Hematopoietic multipotent progenitor cell treated with erythropoietin and hydrocortisone succinate and interleukin-3 and kit ligand, for 15 days (in vitro differentiated cells): ENCODE measurements at places on chromosomes 3 and 15.

DNA sequence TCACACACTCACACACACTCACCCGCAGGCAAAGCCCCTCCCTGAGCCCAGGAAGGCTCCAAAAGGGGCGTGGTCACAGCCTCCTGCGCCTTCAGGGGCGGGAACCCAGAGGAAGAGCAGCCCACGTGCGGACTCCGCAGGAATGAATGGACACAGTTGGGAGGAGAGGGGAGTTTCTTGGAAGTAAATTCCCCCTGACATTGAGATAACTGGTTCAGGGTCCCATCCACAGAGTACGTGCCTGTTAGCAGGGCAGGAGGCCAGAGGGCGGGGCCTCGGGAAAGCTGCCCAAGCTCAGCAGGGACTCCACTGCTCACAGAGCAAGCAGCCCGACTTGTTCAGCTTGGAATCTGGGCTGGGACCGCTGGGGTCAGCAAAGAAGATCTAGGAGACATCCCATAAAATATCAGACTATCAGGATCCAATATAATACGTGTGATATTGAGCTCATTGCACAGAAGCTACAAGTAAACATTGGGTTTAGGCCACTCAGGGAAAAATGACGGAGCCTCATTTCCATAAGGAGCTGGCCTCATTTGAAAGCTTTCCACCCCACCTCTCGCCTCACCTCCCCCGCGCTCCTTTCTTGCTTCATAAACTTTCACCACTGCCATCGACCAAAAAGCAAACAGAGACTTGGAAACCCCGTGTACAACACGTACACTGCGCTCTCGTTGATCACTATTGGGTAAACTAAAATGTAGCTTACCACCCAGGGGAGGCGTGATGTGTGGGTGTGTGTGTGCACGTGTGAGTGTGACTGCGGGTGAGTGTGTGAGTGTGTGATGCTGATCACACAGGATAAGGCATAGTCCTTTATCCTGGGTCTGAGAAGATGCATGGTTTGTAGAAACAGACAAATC, 36.0 kb downstream of the TM2D3 start:
- no peak for DNase-seq

- DNase-seq, result no peak
These were observed 507.8 kb upstream of the DPH6 start for GRCh38 chr15:36053746-36054145.

- DNase-seq, result no peak
These were observed 36.5 kb downstream of the ATR start for GRCh38 chr3:142542054-142542453.

DNA sequence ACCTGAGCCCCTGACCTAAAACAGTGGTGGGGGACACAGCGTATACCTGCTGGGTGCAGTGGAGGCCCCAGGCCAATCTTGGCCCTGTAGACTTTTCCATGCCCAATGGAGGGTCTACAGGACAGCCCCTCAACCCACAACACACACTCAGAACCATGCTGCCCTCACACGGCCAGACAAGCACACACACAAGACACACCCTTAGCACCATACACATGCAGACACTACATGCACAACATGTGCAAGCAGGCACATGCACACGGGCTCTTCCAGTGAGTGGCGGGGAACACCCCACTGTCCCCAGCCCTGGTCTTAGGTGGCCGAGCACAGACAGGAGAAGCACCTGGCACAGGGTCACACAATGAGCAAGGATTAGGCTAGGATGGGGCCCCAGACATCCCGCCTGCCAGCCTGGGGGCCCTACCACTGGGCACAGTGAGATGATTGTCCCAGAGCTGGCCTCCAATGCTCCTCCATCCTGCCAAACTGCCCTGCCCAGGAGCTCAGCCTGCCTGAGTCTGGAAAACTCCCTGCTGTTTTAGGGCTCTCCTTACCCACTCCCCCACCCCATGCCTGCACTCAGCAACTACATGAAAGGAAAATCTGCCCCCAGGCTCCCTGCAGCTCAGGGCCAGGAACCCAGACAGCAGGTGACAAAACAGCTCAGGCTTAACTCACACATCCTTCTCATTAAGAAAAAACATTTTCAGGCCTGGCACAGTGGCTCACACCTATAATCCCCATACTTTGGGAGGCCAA, 15.8 kb downstream of the IQSEC1 start:
- no peak for DNase-seq

- DNase-seq, result no peak
These were observed 286.1 kb upstream of the TBL1XR1 start for GRCh38 chr3:177483182-177483967.
